ENCODE measurements at places on chromosomes 6 and 20.

GRCh38 chr6:10719964-10720264 lies 3.0 kb upstream of the TMEM14C start:
- DNase-seq, result no peak

GRCh38 chr6:73743556-73743955 lies 47.6 kb downstream of the CD109 start:
- peak; percentile 25 for DNase-seq

DNA sequence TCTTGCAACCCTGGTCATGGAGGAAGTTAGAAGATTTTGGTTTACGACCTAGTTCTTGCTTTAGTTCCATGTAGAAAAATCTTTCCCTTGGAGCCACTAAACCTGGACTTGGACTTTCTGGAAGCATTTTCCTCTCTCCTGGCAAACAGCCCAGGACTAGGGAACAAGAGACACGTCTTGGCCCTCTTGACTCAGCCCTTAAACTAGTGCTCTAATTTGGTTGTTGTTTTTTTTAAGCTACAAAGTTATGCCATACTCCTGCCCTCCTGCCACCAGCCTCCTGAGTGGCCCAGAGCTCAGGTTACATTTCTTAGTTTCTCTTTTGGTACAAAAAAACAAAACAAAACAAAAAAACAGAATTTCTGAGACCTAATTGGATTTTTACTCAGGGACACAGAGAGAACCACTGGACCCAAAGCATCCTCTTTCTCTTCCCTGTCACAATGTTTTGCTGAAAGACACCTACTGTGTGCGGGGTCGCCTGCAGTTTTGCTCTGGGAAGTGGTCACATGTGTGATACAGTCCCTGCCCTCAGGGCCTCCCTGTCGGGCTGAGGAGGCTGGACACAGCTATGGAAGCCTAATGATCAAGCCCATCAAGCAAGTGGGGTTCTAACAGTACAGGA lies 32.3 kb upstream of the SCUBE3 start:
- peak; percentile 94 for DNase-seq

DNA sequence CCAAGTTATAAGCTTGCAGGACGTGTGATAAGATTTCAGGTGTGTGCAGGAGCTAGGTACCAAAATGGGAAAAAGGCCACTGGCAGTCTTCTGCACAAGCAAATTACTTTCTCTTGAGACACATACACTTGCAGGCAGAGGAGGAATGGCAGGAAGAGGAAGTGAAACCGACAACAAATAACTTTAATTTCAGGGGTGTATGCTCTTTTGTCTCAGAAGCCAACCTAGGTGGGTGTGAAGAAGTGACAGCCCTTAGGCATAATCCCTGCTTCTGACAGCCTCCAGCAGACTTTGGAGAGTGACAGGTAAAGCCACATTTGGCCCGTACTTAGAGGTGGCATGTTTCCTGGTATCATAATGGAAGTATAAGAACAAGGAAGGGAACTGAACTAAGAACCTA lies 118.8 kb upstream of the TRAF3IP2 start:
- DNase-seq, result no peak

DNA sequence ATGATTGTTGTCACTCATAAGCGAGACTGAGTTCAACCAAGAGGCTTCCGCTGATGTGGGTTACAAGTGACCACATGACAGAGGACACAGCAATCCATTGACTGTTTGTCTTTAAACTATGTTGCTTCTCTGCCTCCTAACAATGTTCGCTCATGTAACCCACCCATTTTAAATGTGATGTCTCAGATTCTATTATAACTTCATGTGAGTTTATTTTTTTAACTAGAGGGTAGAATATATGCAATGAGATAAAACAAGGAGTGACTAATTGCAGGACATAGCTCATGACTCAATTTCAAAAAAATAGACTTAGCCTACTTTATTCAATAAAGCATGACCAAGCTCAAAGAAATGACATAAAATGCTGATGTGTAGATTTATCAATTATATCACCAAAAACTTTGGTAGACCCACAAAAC lies 119.2 kb upstream of the SASH1 start:
- DNase-seq, result peak; percentile 85

GRCh38 chr6:5524110-5524509 lies 262.8 kb downstream of the FARS2 start:
- no peak for DNase-seq

DNA sequence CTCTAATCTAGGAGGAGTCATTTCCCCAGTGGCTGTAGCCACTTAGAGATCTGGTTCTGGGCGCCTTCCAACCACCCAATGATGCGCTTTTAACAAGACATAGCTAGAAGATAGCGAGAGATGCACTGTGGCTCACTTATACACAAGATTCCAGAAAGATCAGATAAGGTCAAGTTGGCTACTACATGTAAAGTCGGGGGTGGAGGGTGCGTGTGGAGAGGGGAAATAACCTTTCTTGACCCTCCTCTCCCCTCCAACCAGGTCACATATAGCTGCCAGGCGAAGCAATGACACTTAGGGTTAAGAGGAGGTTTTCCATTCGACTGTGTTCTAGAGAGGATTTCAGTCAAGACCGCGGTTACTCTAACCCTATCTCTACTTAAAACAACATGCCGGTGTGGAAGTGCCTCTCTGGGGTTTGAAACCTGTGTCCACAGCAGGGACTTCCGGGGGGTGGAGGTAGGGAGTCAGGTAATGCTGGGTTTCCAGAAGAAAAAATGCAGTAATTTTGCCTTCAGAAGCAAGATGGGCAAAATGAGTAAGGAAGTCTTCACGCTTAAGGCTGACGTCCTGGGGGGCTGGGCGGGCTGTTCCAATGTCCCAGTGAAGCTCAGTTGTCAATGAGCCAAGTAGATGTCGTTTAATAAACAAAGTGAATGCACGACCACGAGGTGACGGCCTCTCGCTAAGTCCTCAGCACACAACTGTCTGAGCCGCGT lies 1.8 kb upstream of the SIM1 start:
- DNase-seq, result peak; percentile 90

DNA sequence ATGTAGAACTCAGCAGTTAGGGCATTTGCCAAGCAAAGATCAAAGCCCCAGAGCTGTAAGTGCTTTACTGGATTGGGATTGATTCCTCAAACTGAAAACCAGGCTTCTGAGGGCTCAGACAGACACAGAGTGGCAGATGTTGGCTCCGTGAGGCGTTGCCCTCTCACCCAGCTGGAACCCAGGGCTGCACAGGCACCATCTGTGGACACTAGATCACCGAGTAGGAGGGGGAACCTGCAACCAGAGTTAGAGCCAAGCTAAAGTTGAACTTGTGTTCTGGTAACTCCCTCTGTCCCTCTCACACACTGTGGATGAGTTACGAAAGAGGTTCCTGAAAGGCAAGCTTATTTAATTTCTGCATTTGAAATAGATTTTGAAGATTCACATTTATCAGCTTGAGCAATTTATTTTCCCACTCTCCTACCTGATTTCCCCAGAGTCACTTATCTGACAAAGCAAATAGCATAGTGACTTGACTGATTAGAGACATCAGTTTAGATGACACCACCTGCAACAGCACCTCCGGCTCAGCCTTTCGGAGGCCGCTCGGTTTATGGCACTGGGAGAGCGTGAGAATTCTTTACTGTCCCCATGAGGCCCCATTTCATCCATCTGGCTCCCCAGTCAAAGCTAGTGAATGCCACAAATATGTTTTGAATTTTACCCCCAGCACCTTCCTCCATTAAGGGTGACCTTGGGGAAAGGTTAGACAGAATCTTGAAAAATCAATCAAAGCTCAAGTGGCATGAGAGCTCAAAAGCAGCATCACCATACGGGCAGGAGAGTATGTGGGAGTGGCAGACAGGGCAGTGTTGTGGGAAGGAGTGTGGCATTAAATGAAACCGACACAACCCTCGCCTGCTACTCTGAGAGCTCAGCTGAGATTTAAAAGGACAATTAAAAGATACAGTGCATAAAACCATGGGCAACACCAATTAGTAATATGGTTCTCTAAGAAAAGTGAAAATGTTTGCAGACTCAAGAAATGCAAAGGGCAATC lies 48.5 kb downstream of the RPF2 start:
- no peak for DNase-seq

- DNase-seq, result peak; percentile 51
Observed at GRCh38 chr20:9092113-9092512, 23.2 kb downstream of the PLCB4 start.

- DNase-seq, result peak; percentile 80
Observed at GRCh38 chr6:52598123-52598823, 21.4 kb upstream of the TRAM2 start.

- peak; percentile 67 for DNase-seq
Observed at GRCh38 chr6:143536461-143536865, 24.9 kb upstream of the FUCA2 start.

- DNase-seq, result peak; percentile 95
Observed at GRCh38 chr6:26322645-26323482, 42.1 kb upstream of the BTN3A2 start.

GRCh38 chr6:53734473-53735299 lies 60.1 kb upstream of the LRRC1 start:
- peak; percentile 92 for DNase-seq

GRCh38 chr20:54793291-54793992 lies 318.0 kb downstream of the DOK5 start:
- DNase-seq, result no peak

GRCh38 chr20:19048995-19049501 lies 163.4 kb upstream of the SLC24A3 start:
- DNase-seq, result no peak

DNA sequence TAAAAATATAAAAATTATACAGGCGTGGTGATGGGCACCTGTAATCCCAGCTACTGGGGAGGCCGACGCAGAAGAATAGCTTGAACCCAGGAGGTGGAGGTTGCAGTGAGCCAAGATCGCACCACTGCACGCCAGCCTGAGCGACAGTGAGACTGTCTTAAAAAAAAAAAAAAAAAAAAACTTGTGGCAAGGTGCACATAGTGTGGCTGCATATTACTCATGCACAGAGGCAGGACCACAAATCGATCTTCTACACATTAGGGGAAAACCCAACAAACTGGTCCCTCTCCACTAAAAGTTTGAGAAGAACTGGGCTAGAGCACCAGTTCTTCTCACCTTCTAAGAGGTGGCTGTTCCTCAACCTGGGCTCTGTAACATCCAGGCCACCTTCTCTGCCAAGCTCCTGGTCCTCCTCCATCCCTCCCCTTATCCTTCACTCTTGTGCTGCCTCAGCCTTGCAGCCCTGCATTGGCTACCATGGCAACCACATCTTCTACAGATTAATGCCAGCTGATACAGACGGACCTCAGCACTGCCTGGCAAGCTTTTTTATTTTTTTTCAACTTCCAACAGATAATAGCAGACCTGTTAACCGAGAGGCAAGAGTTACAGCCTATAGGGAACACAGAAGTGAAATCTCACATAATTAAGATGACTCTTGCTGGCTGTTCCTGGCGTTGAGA lies 88.0 kb downstream of the ATP9A start:
- DNase-seq, result no peak

DNA sequence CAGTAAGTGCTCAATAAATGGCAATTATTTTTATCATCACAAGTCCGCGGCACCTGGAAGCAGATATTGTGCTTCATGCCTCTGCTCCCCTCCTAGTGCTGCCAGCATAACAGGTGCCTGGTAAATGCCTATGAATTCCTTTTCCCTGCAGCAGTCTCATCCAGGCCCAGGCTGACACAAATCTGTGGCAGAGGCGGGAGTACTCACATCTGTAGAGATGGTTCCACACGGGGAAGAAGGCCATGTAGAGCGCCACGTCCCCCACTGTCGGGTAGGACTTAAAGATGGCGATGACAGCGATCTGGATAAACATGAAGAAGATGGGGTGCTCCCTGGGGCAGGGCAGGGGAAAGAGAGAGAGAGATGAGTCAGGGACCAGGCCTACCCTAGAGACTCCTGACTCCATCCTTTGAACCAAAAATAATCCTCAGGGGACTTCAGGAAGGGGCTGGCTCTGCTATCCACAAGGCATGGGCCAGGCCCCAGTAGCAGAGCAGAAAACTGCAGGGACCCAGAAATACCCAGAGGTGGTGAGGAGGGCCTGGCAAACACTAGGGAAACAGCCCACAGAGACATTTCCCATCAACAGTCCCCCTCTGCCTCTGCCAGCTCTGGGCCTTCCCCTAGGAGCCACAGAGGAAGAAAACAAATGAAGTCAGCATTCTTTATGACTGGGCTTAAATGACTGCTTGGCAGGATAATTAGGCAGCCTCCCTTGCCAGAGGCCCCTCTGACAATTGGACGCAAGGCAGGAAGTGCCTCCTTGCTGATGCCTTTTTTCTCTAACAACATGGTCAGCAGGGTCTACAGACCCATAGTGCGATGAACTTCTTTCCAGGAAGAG lies 23.0 kb downstream of the MAP1LC3A start:
- DNase-seq, result peak; percentile 85

- no peak for DNase-seq
Observed at GRCh38 chr6:34961574-34961973, 72.5 kb downstream of the ANKS1A start.

DNA sequence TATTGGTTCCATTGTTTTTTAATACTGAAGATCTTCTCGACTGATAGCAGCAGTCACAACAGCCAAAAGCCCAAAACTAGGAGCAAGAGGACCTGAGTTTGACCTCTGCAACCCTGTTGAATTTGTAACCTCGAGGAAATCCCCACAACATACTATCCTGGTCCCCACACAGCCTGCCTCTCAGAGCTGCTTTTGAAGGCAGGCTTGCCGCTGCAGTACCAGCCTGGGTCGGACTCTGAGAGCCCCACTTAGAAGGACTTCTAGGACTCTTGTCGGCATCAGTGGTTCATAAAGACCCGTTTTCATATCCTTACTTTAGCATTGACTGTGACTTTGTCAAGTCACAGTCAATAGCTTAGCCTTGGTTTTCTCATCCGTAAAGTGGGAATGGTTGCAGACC lies 49.3 kb downstream of the EBF4 start:
- DNase-seq, result no peak

DNA sequence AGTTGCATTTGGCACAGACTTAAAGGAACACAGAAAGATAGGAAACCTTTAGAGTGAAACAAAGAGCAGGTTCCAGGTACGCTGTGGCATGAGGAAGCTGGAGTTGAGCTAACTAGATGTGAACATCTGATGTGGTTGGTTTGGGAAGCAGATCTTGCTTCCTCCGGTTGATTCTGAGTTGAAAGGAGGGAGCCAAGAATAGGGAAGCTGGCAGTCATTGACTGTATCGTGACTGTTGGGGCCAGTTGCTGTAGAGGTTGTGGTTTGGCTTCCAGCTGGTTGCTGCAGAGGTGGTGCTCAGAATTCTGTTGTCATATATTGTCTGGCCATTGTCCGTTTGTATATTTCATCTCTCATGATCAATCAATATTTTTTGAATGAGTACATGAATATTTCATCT lies 325.9 kb downstream of the PLCB1 start:
- no peak for DNase-seq

GRCh38 chr6:132357120-132357519 lies 44.2 kb downstream of the MOXD1 start:
- DNase-seq, result peak; percentile 62

DNA sequence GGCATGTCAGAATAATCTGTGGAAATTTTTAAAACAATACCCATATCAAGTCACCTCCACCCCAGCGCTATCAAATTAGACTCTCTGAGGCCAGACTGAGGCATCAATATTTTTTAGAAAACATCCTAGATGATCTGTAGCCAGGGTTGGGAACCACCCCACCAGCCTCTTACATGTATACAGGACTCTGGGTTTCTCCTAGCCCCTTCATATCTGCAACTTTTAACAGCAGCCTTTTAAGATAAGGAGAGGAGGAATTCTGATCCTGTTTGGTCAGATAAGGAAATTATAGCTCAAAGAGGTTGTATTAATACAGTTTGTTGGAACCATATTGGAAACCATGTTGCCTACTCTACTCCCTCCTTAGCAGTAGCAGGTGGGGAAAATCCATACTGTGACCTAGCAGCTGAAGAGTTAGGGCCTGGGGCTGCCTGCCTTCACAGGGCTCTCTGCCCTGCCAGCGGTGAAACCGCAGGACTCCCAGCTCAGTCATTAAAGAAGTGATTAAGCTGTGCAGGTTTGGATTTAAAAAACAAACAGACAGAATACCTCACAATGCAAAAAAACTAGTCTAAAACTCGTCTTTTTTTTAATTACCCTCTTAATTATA lies 30.0 kb downstream of the BRPF3 start:
- no peak for DNase-seq

All from EH (cell line).